ENCODE measurements at places on chromosomes 3 and 15.
A peak's percentile ranks its signal among the peaks of the same experiment; 100 is the strongest.

DNA sequence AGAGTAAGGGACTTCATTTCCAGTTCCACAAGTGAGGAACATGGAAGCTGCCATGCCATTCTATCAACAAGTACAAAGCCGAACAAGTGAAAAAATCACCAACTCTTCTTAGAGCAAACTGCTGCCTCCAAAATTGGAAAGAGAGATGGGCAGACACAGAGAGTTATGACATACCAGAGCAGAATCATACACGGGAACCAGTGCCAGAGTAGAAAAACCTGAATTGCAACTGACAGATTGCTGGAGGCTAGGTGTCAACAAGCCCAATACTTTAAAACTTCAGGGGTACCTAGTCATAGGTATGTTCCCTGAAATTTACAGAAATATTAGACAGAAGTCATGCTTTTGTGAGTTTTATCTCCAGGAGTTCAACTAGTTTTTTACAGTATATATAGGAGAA is 62.0 kb downstream of the TTBK2 start:
- no peak for DNase-seq

DNA sequence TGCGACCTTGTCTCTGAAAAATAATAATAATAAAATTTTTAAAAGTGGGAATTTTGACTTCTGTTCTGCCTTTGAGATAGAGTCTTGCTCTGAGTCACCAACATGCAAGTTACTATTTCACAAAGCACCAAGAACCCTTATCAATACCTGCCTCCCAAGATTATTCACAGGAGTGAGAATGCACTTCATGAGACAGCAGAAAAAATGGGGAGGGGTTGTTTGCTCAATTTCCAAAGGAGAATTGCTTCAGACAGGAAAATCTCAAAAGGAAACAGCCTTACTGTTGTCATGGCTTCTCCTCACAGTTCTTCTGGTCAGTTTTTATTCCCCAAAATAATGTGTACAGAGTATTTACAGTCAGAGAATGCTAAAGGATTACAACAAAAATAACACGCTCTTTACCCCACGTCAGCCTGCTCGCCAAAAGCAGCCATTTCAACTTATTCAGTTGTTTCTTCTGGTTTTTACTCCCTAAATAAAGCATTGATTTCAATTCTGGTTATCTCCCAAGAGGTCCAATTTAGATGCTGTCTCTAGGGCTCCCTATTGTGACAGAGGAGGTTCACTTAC is 89.0 kb downstream of the PPCDC start:
- DNase-seq: no peak

DNA sequence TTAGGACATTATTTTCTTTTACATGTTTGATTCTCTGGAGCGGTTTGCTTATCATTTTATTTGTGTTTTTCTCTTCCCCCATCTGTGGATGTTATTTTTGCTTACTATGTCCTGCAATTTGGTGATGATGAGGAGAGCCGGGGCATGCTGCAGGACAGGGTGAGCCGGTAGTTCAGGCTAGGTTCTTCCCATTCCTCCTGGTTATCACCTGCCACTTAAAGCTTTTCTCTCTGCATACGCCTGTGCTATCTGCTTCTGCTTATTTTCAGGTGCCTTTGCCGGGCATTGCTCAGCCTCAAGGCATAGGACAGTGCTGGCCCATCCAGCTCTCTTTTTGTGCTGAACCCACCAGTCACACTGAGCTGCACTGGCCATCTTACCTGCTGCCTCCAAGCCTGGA is 85.8 kb downstream of the MCTP2 start:
- no peak for DNase-seq

DNA sequence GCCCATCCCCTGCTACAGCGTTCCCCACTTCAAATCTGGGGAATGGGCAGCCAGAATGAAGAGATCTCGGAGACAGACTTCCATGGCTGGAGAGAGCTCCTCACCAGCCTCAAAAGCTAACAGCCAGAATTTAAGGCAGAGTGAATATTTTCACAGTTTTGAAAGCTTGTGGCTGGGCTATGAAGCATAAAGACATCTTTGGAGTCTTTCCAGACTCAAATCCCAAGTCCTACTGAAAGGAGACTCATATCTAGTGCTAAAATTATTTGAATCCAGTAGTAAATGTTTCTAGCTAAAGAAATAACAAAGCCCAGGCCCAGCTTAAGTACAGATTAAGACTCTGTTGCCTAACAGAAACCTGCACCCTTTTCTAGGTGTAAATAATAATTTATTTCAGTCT is 628.4 kb upstream of the ALCAM start:
- no peak for DNase-seq

- DNase-seq: no peak
Measured at GRCh38 chr3:57093489-57093888, 33.0 kb downstream of the SPATA12 start.

GRCh38 chr3:105351821-105352220 is 14.9 kb upstream of the ALCAM start:
- DNase-seq: no peak

GRCh38 chr3:154095832-154096421 is 25.3 kb upstream of the ARHGEF26 start:
- peak; percentile 18 for DNase-seq

GRCh38 chr3:129520960-129521359 is 7.5 kb upstream of the RHO start:
- DNase-seq: no peak

DNA sequence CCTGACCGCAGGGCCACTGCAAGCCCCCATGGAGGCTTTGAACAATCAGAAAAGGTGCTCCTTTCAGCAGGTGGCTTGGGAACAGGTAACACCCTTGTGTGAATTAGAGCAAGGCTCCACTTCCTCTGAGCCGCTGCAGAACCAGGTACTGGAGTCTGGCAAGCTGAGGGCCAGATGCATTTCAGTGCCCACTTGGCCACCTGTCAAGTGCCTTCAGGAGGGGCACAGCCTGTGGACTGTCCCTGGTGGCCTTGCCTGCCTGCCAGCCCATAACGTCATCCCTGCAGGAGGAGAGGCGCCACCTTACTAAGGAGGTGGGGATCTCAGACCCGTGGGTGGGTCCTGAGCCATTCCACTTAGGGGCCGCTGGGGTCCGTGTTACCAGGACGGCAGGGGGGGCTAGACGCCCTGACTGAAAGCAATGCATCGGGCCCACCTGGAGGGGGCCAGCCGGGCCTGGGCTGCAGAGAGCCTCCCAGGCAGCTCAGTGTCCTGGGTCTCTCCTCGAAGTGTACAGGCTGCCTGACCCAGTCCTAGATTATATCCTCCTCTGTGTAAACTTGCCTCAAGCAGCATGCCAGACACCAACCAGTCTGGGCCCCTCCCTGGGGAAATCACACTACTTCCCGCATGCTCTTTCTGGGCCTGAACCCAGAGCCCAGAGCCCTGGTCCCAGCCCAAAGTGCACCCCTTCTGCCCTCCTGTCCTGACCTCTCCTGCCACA is 16.1 kb downstream of the SPTBN5 start:
- no peak for DNase-seq

DNA sequence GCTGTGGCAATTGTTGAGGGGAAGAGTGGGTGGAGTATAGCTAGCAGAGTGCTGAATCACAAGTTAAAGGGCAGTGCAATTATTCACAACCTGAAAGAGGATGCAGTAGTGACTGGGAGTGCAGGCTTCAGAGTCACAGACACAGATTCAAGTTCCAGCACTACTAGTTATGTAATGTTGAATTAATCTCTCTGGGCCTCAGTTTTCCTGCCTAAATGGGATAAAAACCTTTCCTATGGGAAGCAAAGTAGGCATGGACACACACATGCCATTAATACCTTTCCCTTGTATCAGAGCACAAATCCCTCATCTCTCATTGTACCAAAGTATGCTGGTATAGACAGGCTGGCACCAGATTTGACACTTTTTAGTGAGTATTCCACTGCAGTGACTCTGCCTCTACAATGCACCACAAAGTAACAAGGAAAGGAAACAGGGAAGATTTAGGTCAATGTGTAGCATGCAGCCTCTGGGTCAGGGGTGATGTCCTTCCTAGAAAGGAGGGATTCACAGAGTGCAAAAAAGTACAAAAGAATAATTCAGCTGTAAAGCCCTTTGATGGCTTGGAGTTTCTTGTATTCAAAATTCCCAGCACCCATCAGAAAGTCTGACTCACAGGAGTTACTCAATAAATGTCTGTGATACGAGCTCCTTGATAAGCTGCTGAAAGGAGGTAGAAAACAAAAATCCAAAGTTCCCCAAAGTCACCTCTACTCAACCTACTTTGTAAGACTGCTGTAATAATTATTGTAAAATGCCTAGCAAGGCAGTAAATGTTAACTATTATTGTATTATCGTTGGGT is 507.5 kb upstream of the TGFBR2 start:
- no peak for DNase-seq

- no peak for DNase-seq
Measured at GRCh38 chr3:14301558-14301957, 100.8 kb upstream of the SLC6A6 start.

DNA sequence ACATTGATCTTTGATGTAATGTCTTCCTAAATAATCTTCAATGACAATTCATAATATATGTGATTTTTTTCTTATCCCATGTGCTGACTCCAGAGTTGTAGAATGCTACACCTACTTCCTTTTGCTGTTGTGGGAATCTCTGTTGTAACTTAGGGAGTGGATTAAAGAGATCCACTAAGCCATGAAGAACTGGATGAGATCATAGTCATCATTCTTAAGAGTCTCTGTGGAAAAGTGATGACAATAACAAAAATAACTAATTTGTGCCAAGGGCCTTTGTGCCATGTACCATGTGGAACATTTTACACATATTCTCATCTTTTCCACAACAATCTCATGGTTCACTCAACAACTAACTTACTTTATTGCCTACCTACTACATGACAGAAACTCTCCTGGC is 162.9 kb upstream of the PDZRN3 start:
- DNase-seq: no peak

- DNase-seq: no peak
Measured at GRCh38 chr3:105527949-105528348, 161.2 kb downstream of the ALCAM start.

GRCh38 chr3:108428586-108428985 is 81.8 kb downstream of the MYH15 start:
- DNase-seq: no peak
